Effector memory CD8-positive, alpha-beta T cell (primary cell): ENCODE measurements at places on chromosomes 13 and 19.
A peak's percentile ranks its signal among the peaks of the same experiment; 100 is the strongest.

DNA sequence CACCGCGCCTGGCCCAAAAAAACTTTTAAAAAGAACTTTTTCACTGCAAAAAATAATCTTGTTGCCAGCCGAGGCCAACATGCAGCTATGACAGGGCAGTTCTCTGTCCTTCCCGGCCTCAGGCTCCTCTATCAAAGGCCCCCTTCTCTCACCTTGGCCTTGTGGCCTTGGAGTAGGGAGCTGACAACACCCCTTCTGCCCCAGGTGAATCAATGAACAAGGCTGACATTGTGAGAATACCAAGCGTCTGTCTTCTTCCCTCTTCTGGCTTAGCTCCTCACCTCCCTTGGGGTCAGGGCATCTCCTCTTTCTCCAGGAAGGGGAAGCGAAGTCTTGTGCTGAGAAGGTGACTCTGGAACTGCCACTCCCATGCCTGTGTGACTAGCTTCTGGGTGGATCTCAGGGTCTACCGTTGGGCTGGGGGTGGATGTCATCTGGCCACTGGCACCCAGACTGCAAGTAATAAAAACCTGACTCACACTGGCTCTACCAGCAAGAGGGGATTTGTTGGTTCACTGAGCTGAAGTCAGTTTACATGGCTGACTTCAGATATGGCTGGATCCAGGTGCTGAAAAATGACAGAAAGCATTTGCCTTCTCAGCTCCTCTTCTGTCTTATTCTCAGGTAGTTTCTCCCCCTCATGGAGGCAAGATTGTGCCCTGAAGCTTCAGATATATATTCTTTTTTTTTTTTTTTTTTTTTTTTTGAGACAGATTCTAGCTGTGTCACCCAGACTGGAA, 6.3 kb downstream of the C19orf38 start:
- no peak for DNase-seq

DNA sequence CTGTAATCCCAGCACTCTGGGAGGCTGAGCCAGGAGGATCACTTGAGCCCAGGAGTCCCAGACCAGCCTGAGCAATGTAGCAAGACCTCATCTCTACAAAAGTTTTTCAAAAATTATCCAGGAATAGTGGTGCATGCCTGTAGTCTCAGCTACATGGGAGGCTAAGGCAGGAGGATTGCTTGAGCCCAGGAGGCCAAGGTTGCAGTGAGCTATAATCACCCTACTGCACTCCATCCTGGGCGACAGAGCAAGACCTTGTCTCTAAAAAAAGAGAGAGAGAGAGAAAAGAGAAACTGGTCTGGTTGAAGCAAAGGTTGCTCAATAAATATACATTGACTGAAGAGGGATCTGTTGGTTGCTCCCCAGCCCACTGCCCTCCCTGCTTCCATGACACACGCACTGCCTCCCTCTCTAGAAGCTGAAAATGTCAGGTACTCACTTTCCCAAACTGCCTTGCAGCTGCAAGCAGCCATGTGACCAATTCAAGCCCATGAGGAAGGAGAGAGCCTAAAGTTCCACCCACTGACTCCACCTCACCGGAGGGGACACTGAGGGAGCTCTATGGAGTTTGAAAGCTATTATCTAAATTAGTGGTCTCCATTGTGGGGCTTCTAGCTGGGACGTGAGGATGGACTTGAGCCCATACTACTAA, 14.0 kb downstream of the CEACAM16 start:
- DNase-seq, result no peak

DNA sequence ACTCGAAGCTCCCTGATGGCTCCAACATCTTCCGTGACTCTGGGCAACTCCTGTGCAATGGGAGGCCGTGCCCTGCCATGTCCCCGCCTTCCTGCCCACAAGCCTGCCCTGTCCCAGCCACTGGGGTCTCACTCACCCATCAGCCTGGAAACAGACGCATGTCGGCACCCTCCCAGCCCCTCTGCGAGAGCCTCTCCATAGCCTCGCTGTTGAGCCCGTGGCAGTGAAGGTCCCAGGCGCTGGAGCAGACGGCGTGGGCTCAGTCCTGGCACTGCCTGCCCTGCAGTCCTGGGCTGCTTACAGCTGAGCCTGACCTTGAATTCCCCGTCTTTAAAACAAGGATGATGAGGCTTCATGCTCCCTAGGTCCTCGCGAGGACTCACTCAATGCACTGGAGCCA, 37.0 kb downstream of the MCF2L start:
- no peak for DNase-seq

DNA sequence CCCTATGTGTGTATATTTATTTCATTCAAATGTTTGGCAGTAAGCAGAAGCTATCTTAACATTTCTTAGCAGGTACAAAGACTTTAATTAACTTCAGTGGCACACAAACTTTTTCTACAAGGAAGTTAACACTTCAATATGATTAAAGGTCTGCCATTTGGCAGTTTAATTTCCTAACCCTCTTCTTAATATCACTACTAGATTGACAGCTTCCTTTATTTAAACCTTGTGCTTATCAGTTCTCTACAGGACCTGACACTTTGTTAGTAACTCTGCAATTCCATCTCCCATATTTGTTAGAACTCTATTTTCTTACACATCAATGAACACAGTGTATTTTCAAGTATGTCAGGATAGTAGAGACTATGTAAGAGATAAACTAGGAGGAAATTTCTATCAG, 152.4 kb upstream of the ATXN8OS start:
- no peak for DNase-seq

DNA sequence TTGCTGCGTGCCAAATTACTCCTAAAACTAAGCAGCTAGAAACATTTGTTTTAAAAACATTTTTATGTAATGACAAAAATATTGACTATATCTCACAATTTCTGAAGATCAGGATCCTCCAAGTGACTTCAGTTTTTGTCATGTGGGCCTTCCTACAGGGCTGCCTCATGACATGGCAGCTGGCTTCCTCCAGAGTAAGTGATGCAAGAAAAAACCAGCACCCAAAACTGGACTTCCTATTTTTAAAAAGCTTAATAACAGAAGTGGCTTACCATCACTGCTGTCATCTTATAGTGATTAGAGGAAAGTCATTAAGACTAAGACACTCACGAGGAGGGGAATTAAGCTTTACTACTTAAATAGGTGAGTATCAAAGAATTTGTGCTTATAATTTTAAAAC, 681.7 kb downstream of the PCDH17 start:
- no peak for DNase-seq

- no peak for DNase-seq
Observed at GRCh38 chr19:1177322-1178114, 3.5 kb upstream of the SBNO2 start.

DNA sequence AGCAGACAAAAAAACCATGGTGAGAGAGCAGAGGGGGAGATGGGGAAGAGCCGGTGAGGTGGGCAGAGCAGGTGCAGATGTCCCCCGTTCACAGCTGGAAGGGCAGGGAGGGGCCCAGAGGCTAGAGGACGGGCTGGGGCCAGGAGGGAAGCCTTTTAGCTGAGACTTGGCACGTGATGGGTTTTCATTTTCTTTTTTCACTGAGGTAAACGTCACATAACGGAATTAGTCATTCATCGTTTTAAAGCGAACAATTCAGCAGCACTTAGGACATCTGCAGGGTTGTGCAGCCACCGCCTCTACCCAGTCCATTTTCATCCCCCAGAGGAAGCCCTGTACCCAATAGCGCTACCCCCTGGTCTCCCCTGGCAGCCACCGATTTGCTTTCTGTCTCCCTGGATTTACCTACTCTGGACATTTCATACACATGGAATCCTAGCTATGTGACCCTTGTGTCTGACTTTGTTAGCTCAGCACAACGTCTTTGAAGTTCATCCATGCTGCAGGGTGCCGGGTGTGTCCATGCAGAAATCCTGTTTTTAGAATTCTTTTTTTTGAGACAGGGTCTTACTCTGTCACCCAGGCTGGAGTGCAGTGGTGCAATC, 16.0 kb upstream of the EMC10 start:
- no peak for DNase-seq

DNA sequence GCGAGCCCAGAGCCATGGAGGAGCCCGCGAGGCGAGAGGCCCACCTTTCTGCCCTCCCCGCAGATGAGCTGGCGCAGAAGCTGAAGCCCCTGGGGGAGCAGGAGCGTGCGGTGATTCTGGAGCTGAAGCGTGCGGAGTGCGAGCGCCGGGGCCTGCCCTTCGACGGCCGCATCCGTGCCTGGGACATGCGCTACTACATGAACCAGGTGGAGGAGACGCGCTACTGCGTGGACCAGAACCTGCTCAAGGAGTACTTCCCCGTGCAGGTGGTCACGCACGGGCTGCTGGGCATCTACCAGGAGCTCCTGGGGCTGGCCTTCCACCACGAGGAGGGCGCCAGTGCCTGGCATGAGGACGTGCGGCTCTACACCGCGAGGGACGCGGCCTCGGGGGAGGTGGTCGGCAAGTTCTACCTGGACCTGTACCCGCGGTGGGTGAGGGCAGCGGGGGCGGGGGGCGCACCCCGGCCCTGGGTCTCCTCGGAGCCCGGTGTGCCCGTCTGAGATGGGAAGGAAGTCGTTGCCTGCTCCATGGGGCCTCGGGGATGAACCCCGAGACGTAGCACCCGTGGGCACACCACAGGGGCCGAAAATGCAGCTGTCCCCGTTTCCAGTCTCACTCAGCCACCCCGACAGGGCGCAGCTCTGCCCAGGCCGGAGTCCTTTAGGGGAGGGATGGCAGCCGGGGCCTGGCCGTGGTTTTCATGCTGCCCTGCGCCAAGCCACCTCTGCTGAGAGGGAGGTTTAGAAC, 12.1 kb upstream of the ZNF554 start:
- no peak for DNase-seq

DNA sequence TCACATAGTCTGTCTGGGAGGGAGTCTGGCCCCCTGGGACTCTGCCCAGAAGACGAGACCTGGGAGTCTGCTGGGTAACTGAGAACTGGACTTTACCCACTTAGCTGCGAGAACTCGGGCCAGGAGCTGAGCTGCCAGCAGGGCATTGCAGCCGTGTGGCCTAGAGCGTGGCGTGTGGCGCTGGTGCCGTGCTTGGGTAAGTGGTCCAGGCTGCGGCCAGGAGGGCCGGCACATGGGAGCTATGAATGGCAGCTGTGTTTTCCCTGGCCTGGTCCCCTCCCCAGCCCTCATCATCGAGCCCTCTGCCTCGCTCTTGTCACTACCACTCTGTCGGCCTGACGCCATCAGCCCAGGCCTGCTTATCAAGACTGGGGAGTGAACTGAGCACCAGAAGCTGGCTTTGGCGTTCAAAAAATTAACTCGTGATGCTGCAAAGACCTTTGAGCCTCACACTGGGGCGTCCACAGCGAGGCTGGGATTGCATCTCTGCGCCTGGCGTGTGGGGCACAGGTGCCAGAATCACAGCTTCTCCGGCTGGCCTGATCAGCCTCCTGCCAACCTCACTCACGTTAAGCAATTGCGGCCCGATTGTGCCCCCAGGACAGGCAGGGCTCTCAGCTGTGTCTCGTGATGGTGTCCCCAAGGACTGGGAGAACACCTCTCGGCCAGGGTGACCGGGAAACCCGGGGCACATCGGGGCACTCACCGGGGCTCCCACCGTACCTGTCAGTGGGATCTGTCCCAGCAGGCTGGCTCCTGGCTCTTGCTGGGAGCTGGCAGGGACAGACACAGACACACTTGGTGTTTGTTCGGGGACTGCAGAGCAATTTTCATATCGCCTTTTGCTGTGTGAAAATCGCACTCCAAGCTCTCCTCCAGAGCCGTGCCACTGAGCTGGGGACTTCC, 85.9 kb downstream of the KDM4B start:
- no peak for DNase-seq

DNA sequence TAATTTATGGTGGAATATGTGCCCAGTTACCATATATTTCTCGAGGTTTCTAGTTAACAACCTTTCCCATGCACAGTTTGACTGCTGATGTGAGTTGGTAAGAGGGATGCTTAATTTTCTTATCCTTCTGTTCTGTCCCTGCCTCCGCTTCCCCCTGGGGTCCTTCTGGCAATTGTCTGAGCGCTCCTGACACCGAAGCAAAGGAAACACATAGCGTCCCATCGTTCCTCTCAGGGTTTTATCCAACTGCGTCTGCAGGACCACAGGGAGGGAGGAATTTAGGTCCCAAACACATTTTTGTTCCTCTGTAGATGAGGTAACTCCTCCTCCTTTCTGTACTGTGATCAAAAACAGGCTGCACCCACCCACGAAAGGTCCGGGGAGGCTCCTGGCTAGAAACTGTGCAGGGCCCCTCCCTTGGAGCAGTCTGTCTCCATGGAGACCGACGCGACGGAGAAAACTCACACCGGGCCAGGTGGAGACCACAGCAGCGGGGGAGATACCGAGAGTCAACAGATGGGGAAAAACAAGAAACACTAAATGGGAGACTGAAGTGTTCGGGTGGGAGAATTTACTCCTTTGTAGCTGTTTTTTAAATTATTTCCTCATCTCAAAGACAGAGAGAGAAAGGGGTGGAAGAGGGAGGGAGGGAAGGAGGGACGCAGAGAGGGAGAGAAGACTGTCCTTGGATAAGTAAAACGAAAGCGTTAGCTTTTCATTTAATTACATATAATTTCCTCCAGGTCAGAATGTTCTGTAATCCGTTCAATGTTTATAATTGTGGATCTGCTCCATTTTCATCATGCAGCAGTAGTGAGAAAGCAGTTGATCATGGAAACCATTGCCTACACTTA, 191.8 kb upstream of the NBEA start:
- no peak for DNase-seq

GRCh38 chr19:56086671-56087430, 34.2 kb downstream of the ZNF787 start:
- no peak for DNase-seq

DNA sequence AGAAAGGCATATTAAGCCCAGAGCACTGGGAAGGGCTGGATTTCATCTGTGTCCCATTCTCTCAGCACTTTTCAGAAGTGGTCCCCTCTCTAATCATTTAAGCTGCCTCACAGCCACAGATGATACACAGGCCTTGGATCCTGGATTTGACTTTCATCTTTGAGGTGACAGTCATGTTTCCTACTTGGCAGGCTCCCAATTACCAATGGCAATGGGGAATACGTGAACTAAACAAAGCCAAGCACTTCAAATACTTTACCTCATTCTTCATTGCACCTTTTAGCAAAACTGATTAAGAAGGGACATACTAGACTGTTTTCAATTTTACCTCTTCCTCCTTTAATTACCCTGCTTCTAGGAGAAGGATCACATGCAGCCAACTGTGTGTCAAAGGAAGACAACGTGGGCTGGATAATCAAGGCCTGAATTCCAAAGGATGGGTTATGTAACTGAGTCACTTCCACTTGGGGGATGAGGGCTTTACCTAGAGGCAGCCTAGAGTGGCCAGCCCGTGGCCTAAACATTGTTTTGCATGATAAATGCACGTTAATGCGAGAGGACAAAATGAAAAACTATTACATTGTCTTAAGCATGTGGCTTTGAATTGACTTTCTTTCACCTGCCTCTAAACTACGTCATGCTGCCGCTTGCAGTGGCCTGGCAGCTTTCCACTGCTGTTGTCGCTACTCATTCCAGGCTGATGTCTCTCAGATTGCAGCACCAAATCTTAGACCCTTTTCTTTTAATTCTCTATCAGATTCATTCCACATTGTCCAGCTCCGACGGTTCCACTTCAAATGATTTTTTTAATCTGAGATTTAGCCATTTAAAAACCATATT, 95.0 kb downstream of the KCTD12 start:
- DNase-seq, result no peak

- no peak for DNase-seq
Observed at GRCh38 chr13:47774671-47774994, 226.4 kb downstream of the SUCLA2 start.

GRCh38 chr19:17938092-17938845, 5.5 kb downstream of the CCDC124 start:
- peak; percentile 80 for DNase-seq
